ENCODE measurements at places on chromosomes 5 and 9.
A peak's percentile ranks its signal among the peaks of the same experiment; 100 is the strongest.

GRCh38 chr5:95881833-95882232 is 59.3 kb upstream of the GLRX start:
- no peak for DNase-seq

DNA sequence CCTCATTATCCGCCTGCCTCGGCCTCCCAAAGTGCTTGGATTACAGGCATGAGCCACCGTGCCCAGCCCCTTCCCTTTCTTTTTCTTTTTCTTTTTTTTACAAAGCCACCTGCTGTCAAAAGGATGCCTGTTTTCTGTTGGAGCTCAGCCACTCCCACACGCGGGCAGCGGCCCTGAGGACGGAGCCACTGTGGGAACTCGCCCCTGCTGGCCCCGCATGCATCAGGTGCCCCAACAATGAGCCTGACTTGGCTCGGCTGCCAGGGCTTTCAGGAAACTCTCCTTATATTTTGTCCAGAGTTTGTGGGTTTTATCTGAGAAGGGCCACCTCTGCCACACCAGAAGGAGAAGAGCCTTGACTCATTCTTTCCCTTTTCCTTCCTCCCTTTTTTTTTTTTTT is 37.1 kb upstream of the LRRC14B start:
- DNase-seq: no peak

- DNase-seq: no peak
These were observed 98.6 kb upstream of the FER start for GRCh38 chr5:108649106-108649505.

GRCh38 chr9:122526602-122527001 is 491 bp downstream of the OR1N1 start:
- DNase-seq: peak; percentile 3

DNA sequence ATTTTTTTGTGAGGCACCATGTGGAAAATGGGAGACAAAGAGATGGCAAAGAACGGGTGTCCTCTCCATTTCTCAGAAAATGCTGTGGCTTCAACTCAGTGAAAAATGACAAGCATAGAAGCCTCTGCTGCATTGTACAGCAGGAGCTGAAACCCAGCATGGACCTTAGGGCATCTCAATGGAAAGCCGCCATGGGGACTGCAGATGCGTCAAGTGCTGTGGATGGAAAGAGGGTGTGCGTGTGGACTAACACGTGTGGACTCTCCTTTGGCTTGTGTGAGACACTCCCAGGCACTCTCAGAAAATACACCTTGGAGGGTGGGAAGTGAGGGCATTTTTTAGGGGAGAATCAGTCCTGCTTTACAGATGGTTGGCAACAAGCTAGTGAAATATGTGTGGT is 2.2 kb upstream of the GLRX start:
- DNase-seq: no peak

- DNase-seq: no peak
These were observed 287.8 kb upstream of the TMEM161B start for GRCh38 chr5:88556406-88556805.
